Ovary (tissue), 10 donors: ENCODE measurements at places on chromosomes 13 and 19. TPM values are rescaled to one million over a fixed set of nuclear protein-coding genes. Genes with fewer than 3 reads are reported as not detected.

Gene CDC42EP5
- 7.8 TPM for total RNA-seq

Gene IZUMO2
- not detected for total RNA-seq

DNA sequence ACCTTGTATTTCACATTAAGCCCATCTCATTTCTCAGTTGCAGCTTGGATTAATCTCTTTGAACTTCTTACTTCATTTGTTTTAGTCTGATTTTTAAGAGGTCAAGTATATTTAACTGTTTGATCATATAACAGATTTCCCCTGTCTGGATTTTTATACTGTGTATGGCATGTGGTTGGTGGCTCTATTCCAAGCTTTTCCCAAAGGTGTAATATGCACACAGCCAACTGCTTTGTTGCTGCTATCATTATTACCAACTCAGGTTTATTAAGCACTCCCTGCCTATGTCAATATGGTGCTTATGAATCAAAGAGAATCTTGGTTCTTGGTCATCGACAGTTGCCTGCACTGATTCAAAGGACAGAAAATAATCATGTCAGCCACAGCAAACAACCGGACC lies 92.6 kb downstream of the RAP2A start:
- no peak overlapping the region for H3K4me3 ChIP-seq
- no peaks in the 10 kb centered on the region for H3K4me1 ChIP-seq
- no peak for DNase-seq
- no peaks in the 10 kb centered on the region for H3K36me3 ChIP-seq
- H3K27ac ChIP-seq: no peak overlapping the region

DNA sequence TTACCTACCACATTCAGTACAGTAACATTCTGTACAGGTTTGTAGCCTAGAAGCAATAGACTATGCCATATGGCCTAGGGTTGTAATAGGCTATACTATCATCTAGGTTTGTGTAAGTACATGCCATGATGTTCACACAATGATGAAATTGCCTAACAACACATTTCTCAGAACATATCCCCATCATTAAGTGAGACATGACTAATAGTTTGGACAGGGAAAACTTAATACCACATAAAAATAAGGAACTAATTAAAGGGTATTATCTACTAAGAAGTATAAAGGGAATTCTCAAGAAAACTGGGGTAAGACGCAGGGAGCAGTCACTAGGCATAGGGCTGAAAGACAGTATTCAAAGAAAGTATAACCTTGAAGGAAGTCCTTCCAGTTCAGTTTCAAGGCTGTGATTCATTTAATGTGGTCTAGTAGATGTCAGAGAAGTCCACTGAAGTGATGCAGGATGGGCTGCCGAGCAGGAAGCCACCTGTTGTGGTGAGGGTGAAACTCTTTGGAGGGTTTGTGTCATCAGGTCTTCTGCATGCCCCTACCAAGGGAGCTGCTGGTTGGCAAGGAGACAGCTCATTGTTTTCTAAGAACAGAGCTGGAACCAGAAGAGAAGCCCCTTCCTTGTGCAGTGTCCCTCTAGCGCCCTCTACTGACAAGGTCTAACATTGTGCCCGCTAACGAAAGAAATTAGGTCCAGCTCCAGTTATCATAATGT lies 122.9 kb downstream of the OLFM4 start:
- H3K27ac ChIP-seq: no peak overlapping the region
- H3K4me3 ChIP-seq: no peak overlapping the region
- no peaks in the 10 kb centered on the region for H3K4me1 ChIP-seq
- no peaks in the 10 kb centered on the region for H3K36me3 ChIP-seq

Gene SBK2
- 1.0 TPM for total RNA-seq
